NCI-H510A treated with DMSO at 0.1 percent for 48 hours (cell line): ENCODE measurements at places on chromosomes 5 and 9.

DNA sequence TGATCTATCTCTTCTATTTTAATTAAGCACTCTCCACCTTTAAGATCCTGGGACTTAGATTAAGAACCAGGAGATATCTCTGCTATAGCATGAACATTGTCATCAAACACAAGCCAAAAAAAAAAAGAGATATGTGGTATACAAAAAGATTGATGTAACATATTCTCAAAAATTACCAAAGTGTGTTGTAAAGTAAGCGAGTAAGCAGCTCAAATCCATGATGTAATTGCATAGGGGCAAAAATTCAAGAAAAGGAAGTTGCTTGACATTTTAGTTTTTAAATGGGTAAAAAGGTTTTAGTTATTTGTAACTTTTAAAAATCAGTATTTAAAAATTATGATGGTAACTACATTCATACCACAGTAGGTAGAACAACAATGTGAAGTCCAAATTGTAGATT, 40.7 kb downstream of the CNTRL start:
- no peak for DNase-seq

DNA sequence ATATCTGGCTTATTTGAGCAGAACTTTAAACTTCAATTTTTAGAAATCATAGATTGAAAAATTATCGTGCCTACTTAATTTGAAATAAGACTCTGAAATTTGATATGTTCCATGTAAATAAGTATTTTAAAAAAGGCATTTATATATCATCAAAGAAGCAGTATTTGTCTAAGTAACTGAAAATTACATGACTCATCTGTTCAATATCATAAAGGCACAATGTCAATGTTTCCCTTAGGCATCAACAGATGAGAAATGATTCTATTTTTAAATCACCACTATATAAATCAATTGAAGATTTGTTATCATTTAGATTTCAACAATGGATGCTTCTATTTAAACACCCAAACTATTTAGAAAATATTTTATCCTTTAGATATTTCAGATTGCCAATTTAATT, 142.9 kb upstream of the POU5F2 start:
- DNase-seq: no peak

DNA sequence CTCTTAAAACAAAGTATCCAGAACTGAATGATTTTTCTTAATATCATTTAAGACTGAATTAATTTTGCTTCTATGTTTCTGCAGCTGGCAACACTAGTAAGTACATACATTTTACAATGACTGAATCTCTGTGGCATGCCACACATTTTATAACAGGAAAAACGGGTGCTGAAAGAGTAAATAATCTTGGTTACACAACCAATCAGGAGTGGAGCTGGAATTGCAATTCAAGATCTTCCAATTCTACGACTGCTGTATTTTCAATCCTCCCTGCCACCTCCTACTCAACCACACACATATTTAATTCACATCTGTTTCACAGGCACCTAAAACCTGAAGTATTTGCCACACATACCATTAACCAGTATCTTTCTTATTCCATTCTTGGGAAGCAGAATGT, 52.7 kb upstream of the NR5A1 start:
- peak; percentile 38 for DNase-seq

DNA sequence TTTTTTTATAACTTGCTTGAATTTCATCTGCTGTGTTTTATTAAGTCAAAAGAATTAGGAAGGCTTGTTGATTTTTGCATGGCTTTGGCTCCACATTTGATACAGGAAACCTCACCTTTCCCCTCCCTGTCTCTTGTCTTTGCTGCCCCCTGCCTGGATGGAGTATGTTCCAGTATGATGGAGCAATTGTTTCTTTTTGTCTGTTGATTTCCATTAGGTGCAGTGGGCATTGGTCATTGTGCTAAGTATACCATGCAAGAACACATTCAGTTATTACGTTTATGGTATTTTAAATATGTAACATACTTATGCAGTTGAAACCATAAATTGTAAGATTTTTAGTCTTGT, 19.6 kb downstream of the TJP2 start:
- peak; percentile 27 for DNase-seq

- DNase-seq: no peak
These were observed 118.8 kb downstream of the GADD45G start for GRCh38 chr9:89723469-89724100.
